ENCODE measurements at places on chromosomes 11 and 22. TPM values are rescaled to one million over a fixed set of nuclear protein-coding genes. Genes with fewer than 3 reads are reported as not detected.

The GNAZ gene
- total RNA-seq = 8.0 TPM

The ARRB1 gene
- 62.0 TPM for total RNA-seq

The UPB1 gene
- total RNA-seq = 0.11 TPM

The TMEM80 gene
- total RNA-seq = 13.6 TPM

The MPPED1 gene
- total RNA-seq = not detected

The OR51B5 gene
- not detected for total RNA-seq

The PNPLA3 gene
- 11.8 TPM for total RNA-seq

The DKK3 gene
- total RNA-seq = 2.3 TPM

The CD3D gene
- total RNA-seq = not detected

The HORMAD2 gene
- not detected for total RNA-seq

The KCNK4 gene
- total RNA-seq = not detected

All from A673 (cell line).